ENCODE measurements at places on chromosomes 7 and 10.

GRCh38 chr7:129707910-129708499 lies 96.5 kb downstream of the NRF1 start:
- peak; percentile 16 for DNase-seq

DNA sequence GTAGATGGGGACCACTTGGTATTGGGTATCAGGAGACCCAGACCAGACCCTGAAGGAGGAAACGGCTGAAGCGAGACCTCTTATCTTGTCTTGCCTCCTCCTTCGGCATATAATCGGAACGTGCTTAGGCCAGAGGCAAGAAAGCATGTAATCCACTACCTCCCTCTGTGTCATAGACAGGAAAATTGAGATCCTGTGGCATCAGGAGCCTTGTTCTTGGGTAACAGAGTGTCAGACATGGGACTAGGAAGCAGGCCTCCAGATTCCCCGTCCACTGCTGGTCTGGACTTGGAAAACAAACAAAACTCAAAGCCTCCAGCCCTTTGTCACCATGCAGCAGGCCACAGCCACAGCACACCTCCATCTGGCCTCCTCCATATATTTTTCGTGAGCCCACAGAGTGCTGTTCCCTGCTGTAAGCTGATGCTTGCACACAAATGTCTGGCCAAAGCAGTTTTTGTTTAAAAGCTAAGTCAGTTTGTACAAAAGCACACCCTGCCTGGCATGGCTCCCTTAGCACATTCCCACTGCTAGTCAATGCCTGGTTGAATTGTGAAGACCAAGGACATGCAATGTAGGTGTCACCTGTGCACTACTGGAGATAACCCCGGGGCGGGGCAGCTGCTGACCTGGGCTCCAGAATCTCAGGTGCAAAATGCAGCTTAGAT lies 510.9 kb downstream of the RPS24 start:
- DNase-seq, result no peak

DNA sequence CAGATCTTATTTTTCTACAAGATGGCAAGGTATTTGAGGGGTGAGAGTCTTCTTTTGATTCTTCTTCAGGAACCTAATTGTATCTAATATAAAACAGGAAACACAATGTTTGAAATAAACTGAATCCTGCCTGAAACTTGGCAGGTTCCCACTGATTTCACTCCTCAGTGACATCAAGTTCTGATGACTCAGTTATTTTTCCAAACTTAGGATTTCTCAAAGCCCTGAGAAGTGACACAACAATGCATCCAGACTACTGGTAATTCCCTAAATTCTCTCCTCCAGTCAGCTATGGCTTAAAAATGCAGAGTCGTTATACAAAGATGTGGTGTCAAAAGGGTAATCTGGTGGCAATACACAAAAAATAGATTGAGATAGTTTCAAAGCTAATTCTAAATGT lies 80.9 kb downstream of the ABLIM1 start:
- DNase-seq, result no peak

GRCh38 chr10:113045147-113046055 lies 95.4 kb downstream of the TCF7L2 start:
- DNase-seq, result no peak

DNA sequence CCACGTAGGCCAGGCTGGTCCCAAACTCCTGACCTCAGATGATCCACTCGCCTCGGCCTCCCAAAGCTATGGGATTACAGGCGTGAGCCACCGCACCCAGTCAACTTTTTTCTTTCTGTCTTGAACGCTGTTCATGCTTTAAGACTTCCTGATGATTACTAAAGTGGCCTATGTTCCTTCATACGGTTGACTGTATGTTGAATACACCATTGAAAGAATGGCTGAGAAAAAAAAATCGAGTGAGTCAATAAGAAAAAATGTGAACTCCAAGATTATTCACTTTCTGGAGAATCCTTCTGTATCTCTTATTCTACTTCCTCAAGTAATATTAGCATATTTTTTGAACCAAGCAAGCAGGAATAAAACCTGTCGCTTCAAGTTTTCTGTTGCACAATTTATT lies 955.0 kb downstream of the GATA3 start:
- DNase-seq, result no peak

DNA sequence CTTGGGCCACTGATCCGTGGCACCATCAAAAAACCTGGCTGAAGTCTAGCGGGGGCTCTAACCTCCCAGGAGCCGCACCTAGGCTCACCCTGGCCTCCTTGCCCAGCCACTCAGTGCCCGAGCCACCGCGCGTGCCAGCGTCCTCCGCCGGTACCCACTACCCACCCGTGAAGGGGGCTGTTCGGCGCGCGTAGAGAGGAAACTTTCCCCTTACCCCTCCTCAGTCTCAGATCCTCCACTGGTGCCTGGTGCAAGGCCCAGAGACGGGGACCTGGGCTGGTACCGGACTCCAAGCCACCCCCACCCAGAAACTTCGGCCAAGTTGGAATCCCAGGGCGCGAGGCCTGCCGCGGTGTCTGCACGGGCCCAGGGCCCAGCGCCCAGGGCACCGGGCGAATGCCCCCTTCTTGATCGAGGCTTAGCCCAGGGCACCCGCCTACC lies 3.5 kb upstream of the EBF3 start:
- no peak for DNase-seq

DNA sequence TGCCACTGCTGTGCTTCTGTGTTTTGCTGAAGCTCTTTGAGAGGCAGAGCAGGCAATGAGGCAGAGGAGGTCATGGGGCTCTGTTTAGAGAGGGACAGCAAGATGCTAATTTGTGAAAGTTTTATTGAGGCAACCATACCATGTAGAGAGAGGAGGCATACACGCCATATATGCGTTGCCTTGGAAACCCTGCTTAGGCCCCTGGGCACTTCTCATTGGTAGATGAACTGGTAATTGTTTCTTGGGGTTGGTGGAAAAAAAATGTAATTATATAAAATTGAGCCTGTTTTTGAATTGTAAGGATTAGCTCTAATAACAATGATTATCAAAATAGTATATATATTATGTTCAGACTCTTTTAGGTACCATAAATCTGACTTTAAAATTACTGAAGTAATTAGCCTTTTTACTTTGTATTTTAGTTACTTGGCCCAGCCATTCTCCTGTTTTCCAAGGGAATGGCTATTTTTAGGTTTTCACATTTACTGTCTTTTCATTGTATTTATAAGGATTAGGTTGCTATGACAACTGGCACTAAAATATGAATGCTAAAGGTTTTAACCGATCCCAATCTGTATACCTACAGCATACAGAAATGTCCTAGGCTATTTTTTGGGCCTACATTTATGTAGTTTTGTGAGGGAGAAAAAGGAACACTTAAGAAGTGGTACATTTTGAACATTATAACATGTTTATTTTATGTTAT lies 52.4 kb downstream of the BZW2 start:
- no peak for DNase-seq

DNA sequence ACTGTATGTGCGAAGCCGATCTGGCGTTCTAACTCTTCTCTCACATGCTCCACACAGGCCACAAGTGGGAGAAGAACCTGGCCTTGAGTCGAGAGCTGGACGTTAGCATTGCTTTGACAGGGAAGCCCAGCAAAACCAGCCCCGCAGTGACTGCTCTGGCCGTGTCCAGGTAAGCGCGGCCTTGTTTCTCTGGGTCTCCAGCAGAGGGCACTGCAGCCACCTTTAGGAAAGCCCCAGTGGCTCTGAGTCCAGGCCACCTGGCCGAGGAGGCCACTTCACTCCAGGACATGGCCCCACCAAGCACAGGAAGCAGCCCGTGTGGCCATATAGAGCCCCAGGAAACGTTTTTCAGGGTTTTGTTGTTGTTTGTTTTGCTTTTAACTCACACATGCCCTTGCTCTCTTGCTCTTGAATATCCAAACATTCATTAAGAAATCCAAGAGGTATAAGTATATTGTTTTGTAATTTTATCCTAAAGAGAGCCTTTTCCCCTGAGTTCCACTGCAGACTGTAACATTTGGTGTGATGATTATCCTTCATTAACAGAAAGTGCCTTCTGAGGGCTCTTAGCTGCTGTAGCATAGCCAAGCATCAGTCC lies 41.8 kb upstream of the LRRC18 start:
- peak; percentile 41 for DNase-seq

GRCh38 chr10:5589661-5590511 lies 65.1 kb downstream of the CALML3 start:
- DNase-seq, result no peak

DNA sequence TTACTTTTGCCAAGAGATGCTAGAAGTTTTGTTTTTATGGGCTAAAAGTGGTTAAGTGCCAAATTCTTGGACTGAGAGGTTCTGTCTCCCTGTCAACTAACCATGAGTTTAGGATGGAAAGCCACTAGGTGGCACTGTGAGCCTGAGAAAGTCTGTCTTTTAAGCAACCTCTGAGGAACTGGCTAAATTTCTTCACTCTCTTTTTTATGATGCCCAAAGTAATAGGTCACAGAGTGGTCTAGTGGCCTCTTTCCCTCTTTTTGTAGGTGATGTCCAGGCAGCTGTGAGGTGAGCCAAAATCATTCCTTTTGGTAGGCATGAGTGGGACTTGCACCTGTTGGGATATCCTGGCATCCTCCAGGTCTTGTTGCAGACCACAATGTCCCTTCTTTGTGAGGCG lies 56.8 kb downstream of the SND1 start:
- peak; percentile 86 for DNase-seq

DNA sequence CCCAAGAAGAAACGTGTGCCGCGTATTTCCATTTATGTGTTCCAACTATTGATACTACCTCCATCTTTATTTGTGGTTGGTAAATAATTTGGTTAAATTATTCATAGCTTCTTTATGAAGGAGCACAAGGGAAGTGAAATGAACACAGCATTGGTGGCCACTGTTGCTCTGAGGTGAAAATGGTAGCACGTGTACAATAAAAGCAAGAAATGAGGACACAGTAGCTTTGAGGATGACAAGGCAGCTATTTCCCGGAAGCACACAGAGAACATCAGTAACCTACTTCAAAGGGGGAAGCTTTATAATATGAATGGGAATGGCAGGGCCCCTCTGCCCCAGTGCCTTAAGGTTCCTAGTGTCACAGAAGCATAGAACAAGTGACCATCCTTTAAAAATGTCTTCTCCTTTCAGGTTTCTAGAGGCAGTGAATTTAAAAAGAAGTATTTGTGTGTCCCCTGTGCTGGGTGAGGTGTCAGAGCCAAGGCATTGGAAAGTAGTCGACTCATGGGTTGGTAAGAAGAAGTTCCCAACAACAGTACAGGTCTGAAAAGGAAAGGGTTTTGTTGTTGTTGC lies 78.8 kb downstream of the SGMS1 start:
- no peak for DNase-seq

DNA sequence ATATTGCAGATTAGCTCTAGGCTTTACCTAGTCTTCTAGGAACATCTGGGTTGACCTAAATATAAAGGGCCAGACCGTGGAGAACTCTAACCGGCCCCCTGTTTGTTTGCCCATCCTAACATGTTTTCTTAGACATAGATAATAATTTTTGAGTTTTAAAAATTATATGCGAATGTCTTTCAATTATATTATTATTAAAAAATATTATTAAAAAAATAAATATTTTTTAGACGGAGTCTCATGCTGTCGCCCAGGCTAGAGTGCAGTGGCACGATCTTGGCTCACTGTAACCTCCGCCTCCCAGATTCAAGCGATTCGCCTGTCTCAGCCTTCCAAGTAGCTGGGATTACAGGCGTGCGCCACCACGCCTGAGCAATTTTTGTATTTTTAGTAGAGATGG lies 318.5 kb downstream of the INHBA start:
- DNase-seq, result no peak

DNA sequence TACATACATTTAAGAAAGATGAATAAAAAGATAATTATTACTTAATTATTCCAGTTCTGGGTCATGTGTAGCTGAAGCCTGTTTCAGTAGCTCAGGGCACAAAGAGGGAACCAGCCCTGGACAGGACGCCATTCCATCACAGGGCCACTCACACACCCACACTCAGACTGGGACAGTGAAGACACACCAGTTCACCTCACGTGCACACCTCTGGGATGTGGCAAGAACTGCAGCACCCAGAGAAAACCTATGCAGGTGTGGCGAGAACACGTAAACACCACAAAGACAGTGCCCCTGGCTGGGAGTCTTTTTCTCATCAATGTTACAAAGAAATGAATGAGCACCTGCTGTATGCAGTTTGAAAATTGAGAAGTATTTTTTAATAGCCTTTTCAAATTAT lies 1.6 kb upstream of the IDI1 start:
- peak; percentile 63 for DNase-seq

DNA sequence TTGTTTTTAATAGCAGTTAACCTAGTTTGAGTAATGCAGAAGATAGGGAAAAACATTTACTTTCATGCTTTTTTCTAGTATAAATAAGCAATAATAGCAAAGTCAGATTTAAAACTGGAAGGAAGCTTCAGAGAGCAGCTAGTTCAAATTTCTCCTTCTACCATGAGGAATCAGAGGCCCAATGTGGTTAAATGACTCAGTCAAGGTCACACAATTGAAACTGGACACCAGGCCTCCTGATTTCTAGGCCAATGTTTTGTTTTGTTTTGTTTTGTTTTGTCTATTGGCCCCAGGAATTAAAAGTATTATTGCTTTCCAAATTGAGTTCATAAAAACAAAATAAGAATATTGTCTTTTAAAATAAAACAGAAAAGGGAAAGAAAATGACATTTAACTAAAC lies 122.3 kb downstream of the TRIL start:
- no peak for DNase-seq

GRCh38 chr10:12193193-12193592 lies 2.5 kb downstream of the NUDT5 start:
- DNase-seq, result no peak

DNA sequence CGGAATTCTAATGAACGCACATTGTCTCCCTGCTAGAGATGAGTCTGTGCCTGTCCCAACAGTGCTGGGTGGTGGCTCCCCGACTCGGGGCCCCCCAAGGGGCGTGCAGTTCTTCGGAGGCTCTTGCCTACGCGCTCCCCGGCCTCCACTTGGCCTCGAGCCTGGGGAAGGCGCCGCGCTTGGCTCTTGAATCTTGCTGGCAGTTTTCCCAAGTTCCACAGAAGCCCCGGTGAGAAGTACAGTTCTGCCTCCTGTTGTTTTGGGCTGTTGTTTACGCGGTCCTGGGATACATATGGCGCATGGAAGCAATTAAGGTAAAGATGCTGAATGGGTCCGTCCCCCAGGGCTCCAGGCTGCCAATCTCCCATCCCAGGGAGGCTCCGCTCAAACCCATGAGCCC lies 32.6 kb upstream of the UNCX start:
- no peak for DNase-seq

DNA sequence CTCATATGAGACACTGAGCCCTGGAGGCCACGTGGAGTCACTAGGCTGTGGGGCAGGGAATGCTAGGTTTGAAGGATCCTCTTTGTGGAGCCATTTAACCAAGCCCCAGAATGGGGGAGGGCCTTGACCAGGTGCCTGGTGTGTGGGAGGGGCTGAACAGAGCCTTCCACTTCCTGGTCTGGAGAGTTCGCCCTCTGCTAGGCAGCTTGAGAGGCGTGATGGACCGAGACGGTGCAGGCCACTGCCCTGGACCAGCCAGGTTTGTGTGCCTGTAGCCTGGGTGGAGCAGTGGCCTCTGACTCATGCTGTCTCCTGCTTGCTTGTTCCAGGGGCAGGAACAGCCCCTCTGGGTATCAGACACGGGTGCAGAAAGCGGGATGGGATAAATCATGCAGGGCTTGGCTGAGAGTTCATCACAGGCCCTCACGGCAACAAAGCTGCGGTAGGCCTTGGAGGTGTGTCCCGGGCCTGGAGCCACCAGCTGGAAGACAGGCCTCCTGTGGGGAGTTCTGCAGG lies 27.4 kb downstream of the ADAMTS14 start:
- DNase-seq, result no peak

- DNase-seq, result no peak
Measured at GRCh38 chr10:93081834-93082233, 8.1 kb downstream of the CYP26A1 start.

GRCh38 chr10:104041891-104042535 lies 43.7 kb downstream of the COL17A1 start:
- DNase-seq, result no peak

GRCh38 chr10:132503581-132504421 lies 33.8 kb upstream of the INPP5A start:
- DNase-seq, result no peak

GRCh38 chr7:13279854-13280435 lies 592.5 kb downstream of the ARL4A start:
- no peak for DNase-seq

Data from activated CD4-positive, alpha-beta T cell treated with anti-CD3 and anti-CD28 coated beads, Interleukin-2, amount 10 ng/mL, durations not matched to agents 7 days and 5 days (primary cell).